NCI-H774 (cell line): ENCODE measurements at places on chromosomes 4 and X.
A peak's percentile ranks its signal among the peaks of the same experiment; 100 is the strongest.

DNA sequence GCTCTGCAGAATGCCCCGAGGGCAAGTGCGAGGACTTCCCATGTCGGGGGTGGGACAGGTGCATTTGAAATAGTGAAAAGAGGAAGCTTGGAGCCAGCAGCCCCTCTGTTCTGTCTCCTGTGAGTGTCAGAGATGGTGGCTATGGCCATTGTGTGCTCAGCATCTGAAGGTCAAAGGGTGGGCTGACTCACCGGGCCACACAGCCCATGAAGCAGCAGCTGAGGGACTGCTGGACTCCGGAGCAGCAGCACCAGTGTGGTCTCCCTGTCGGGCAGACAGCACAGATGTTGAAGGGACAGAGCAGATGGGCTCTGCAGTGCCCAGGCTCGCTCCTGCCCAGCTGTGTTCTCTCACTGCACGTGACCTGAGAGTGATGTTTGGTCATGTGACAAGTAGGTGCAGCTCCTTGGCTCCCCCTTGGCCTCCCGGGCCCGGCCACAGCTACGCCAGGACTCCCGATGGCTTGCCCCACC lies 53.5 kb downstream of the TBC1D14 start:
- no peak for DNase-seq

DNA sequence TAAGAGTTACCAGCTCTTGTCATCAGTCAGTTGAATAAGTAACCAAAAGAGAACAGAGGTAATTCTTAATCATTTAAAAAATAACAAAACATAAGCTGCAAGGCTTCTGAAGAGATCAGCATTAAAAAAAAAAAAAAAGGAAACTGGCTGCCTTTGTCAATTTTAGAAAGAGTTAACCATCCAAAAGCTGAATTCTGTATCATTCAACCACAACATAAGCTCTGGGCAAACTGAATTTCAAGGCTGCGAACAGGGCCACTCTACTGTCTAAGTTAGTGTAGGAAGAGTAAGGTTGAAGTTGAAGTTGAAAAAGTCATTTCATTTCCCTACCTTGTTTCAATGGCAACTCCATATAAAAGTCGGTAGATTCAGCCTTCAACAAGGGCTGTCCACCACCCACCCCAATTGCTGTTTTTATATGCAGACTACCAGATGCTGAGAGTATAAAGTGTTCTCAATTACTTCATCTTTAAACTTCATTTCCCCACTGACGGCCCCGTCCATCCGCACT lies 1.1 kb upstream of the LIN54 start:
- DNase-seq: no peak

GRCh38 chrX:131894995-131895394 lies 128.1 kb upstream of the STK26 start:
- DNase-seq: no peak

- DNase-seq: no peak
Measured at GRCh38 chrX:154695911-154696675, 42.7 kb upstream of the CTAG2 start.

DNA sequence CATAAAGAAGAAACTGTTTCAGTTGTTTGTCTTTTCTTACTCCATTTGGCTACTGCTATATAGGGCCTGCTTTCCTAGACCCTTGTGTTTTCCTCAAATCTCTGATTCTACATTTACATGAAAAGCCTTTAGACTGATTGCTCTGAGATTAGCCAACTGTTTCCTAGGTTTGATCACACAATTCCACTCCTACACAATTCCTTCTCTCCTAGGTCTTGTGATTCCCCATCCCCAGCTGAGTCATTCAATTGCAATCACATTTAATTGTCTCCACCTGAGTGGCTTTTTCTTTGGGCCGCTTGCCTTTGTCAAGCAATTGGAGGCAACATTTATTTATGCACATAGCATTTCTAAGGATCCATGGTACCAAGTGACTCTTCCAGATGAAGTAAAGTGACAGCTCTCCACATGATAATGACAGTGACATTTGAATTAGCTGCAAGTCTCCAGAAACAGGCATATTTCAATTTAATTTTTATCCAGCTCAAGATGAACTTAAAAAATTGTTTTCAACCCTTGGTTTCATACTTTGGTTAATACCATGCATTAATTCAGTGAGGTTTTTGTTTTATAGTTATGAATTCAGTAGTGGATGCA lies 35.8 kb downstream of the ATXN3L start:
- no peak for DNase-seq

DNA sequence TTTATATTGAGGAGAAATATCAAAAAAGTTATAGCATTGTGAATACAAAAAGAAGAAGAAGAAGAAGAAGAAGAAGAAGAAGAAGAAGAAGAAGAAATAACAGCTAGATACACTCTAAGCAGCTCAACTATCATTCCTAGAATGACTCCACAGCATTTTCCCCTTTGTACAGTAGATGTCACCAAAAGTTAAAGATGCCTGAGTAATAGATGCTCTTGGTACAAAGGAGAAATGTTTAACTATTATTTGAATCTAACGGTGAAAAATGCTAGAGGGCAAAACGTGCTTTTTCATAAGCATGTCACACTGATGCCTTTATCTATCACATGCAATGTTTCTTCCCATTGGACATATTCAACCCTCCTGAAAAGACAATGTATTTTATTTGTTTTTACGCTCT lies 178.4 kb upstream of the GPRIN3 start:
- DNase-seq: no peak

DNA sequence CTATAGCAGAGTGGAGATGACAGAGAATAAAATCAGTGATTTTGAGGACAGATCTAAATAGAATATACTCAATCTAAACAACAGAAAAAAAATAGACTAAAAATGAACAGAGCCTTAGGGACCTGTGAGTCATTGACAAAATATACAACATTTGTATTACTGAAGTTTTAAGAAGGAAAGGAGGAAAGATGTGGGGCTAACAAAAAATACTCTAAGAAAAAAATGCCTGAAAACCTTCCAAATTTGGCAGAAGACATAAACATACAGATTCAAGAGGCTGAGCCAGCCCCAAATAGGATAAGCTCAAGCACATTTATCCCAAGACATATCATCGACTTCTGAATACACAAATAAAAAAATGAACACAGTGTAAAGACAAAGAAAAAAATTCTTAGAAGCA lies 123.6 kb upstream of the INTU start:
- no peak for DNase-seq

DNA sequence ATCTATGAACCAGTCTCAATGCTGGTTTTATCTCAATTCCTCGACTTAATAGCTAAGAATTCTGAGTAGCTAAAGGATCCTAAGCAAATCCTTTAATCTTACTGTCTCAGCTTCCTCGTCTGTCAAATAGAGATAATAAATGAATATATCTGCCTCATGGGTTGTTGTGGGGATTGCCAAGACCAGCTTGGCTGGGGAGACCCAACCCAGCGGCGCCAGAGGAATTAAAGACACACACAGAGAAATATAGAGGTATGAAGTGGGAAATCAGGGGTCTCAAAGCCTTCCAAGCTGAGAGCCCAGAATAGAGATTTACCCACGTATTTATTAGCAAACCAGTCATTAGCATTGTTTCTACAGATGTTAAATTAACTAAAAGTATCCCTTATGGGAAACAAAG lies 41.9 kb downstream of the SLC34A2 start:
- DNase-seq: no peak

- DNase-seq: no peak
Measured at GRCh38 chr4:164423819-164424218, 330.1 kb upstream of the SMIM31 start.

DNA sequence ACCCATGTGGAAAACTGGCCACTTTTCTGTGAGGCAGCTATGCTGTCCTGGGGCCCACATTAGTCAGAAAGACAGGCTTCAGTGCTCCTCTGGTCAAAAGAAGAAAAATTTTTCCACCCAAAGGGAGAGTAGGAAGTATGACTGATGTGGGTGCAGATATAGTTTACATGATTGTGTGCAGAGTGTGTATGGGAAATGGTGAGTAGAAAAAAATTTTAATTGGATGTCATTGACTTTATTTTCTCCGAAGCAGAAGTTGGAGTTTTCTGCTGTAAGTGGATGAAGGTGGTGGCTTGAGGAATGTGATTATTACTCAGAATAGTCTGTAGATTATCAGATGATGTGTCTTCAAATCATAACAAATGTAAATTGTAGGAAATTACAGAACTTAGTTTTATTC lies 241.5 kb upstream of the IGFBP7 start:
- no peak for DNase-seq

DNA sequence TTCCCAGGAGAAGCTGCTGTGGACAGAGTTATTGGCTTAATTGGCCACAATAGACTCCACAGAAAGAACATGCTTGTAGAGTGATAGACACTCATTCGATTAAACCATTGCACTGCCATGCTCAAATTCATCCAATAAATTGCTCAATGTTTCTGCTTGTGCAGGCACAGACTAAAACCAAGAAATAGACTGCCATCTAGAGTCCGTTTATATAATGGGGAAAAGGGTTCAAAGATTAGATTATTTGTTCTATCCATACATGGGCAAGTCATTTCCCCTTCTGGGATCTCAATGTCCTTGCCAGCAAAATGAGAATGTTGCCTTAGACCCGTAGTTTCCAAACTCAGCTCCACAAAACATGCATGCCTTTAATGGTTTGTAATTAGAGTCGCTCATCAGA lies 8.7 kb downstream of the SMIM10 start:
- peak; percentile 4 for DNase-seq

- no peak for DNase-seq
Measured at GRCh38 chr4:108991551-108992328, 228.9 kb upstream of the ETNPPL start.

GRCh38 chr4:55258152-55258865 lies 87.7 kb upstream of the SRD5A3 start:
- no peak for DNase-seq

- no peak for DNase-seq
Measured at GRCh38 chr4:85779165-85779564, 304.2 kb downstream of the ARHGAP24 start.

- no peak for DNase-seq
Measured at GRCh38 chr4:1599026-1599481, 85.1 kb downstream of the FAM53A start.

DNA sequence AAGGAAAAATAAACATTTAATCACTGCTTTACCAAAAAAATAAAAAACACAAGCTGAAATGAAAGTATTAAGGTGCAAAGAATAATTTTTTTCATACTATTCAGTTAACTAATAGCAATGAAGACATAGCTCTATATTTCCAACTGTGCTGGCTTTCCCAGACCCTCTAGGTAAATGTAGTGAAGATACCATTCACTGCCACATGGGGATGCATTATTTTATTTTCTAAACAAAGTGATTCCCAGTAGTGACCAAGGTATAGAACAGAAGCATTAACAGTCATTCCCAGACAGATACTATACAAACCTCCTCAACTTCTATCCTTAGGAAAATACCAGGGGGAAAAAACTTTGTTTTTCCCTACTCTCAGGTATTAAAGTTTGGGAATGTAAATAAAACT lies 39.4 kb downstream of the ANTXR2 start:
- DNase-seq: no peak

DNA sequence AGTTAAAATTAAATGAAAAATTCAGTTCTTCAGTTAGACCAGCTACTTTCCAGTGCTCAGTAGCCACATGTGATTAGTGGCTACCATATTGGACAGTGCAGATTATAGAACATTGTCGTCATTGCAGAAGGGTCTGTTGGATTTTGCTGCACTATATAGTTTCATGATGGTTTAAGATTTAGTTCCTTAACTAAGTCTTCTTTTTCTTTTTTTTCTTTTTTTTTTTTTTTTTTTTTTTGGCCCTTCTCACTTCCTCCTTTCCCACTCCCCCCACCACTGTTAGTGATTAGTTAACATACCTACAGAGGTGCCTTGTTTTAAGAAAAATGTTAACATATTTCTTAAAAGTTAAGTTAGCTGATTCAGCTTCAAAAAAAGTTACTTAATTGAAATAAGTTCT lies 9.0 kb downstream of the RAB9A start:
- DNase-seq: no peak

DNA sequence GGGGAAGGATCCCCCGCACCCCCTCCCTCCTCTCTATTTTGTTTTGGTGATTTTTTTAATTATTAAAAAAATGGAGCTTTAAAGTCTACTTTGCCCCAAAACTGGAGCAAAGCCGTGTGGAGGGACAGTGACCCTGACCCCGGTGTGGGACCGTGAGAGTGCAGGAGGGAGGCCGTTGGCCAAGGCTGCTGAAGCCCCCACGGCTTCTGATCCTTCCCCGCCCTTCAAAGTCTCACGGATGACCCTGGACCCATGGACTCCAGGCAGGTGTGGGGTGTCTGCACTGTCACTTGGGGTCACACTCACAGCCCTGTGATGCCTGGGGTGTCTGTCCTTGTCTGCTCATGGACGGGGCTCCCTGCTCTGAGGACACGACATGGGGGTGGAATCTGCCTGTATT lies 133.3 kb downstream of the CPZ start:
- no peak for DNase-seq

GRCh38 chr4:68011684-68012083 lies 48.4 kb upstream of the TMPRSS11A start:
- no peak for DNase-seq

- no peak for DNase-seq
Measured at GRCh38 chrX:2566055-2566454, 65.3 kb upstream of the DHRSX start.
